Activated naive CD4-positive, alpha-beta T cell (primary cell): ENCODE measurements at places on chromosomes 11 and 22.
A peak's percentile ranks its signal among the peaks of the same experiment; 100 is the strongest.

GRCh38 chr11:44177905-44178304, 82.4 kb downstream of the EXT2 start:
- no peak for DNase-seq

GRCh38 chr11:123560006-123560405, 94.4 kb downstream of the SCN3B start:
- DNase-seq = peak; percentile 4

DNA sequence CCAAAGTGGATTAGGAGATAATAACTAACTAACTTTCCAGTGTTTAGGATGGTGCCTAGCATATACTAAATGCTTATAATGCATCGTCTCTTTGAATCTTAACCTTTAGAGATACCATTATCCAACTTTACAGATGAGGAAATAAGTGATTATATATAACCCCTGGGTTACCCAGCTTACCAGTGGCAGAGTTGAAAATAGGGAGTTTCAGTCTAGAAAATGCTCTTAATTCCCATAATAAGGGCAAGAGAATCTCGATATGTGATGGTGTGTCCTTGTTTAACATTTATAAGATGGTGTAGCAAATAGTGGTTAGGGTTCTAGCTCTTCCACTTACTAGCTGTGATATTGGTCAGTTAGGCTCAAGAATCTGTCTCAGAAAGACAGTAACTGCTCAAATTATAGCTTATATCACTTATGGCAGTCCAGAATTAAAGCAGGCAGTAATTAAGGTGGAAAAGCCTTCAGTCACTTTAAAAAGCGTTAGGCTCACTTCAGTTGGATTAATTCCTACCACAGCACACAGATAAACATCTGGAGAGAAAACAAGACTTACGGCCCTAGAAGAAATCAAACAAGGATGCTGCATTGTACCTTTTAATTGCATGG, 6.3 kb downstream of the XBP1 start:
- no peak for DNase-seq

GRCh38 chr22:20508815-20509271, 1.4 kb downstream of the MED15 start:
- no peak for DNase-seq

DNA sequence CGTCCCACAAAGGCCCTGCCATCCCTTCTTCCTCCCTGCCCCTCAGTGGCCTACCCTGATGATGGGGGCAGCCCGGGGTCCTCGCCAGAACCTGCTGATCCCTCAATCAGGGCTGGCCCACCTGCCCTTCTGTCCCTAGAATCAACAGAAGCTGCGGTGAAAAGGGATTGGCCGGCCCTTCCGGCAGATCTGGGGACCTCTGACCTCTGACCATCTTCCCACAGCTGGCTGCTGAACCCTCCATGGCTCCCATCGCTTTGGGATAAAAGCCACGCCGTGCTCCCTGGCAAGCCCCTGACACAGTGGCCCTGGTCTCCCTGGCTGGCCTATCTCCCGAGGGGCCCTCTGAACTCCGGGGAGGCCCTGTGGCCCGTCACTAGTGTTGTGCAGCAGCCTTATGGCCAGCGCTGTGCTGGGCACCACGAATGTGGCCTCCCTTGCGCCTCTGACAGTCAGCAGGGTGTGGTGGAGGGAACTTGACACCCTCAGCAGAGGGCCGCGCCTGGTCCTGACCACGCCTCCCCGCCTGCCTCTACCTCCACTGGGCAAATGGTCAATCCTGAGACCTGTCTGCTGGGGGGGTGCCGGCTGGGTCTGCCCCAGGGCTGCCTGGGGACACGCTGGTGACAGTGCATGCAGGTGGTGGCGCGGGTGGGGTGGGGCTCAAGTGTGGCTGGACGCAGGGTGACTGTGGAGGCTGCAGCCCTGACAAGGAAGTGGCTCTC, 58.0 kb upstream of the TTLL12 start:
- no peak for DNase-seq

DNA sequence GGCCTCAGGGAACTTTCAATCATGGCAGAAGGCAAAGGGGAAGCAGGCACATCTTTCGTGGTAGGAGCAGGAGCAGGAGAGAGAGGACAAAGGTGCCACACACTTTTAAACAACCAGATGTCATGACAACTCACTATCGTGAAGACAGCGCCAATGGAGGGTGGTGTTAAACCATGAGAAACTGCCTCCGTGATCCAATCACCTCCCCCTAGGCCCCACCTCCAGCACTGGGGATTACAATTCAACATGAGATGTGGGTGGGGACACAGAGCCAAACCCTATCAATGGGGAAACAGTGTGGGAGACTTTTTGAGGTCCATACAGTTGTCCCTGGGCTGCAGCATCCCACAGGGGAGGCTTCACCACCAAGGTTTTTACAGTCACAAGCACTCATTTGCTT, 41.9 kb upstream of the CFAP300 start:
- no peak for DNase-seq

GRCh38 chr22:17783773-17784480, 9.7 kb upstream of the BID start:
- no peak for DNase-seq

DNA sequence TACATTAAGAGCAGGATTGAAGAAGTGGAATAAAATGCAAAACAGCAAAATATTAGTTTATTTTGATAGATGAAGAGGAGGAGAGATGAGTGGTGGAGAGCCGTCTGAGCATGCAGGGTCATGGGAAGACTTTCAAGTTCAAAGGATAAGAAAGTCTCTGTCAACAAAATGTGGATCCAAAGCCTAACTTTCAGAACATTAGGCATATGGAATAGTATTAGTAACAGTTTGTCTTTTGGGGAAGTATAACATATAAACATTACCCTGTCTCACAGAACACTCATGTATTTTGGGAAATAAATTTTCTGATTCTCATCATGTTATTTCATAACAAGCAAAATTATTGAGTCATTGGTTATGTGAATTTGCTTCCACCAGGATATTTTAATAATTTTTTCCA, 104.3 kb upstream of the CEP126 start:
- no peak for DNase-seq

DNA sequence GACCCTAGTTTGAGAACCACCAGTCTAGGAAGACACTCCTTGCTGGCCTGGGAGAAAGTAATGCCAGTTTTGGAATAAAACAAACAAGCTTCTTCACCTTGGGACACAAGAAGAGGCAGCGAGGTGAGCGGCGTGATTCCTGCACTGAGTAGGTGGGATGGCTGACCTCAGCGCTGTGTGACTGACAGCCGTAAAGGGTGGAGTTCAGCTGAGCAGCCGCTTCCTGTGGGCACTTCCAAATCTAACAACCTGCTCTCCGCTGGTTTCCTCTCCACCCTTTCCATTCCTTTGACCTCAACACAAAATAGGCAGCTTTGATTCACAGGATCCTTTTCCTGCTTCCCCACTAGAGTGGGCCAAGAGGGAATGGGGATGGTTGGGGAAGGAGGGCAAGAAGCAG, 45.8 kb downstream of the PC start:
- DNase-seq = no peak

GRCh38 chr11:83033371-83033770, 38.3 kb downstream of the RAB30 start:
- no peak for DNase-seq

- no peak for DNase-seq
Observed at GRCh38 chr22:23073526-23074229, 3.4 kb downstream of the GNAZ start.
